Activated CD4-positive, alpha-beta T cell treated with anti-CD3 and anti-CD28 coated beads, Interleukin-2, amount 10 ng/mL, durations not matched to agents 7 days and 5 days (primary cell): ENCODE measurements at places on chromosomes 3 and 15.

GRCh38 chr3:98068824-98069223, 18.1 kb upstream of the OR5AC2 start:
- no peak for DNase-seq

GRCh38 chr3:57385498-57385897, 93.0 kb upstream of the ASB14 start:
- no peak for DNase-seq

DNA sequence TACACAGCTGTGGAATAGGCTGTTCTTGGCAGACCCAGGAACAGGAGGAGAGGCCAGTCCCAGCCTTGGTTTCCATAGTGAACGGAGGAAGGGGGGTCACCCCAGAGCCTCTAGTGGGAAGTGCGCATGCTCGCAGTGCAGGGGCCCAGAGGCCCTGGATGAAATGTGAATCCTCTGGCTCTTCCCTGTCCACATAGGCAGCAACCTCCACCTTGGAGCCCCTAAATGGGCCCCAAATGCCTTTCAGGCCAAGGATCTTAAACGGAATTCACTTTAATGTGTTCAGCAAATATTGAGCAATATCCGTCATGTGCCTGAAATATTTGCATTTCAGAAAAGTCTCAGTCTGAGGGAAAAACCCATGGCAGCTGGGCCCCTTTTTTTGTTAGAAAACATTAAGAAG, 3.3 kb upstream of the NDN start:
- DNase-seq: no peak

GRCh38 chr15:63933522-63933921, 99.8 kb upstream of the HERC1 start:
- DNase-seq: no peak

- DNase-seq: no peak
Observed at GRCh38 chr3:127792541-127793292, 29.6 kb downstream of the MGLL start.

DNA sequence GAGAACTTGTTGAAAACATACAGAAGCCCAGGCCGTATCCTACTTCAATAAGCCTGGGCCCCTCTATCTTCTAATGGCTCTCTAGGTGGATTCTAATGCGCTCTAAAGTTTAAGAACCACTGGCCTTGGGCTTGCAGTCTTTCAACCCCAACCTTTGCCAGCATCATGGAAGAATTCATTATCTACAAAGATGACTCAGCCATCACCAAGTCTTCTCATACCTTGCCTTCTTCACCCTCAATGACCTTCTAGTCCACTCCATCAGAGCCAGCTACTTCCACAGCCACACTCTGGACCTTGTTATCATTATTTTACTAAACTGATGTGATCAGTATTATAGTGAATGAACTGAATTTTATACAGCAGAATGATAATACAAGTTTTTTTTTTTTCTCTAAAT, 16.9 kb upstream of the TIPARP start:
- DNase-seq: no peak

- DNase-seq: no peak
Observed at GRCh38 chr3:125186261-125186787, 26.2 kb downstream of the SLC12A8 start.

DNA sequence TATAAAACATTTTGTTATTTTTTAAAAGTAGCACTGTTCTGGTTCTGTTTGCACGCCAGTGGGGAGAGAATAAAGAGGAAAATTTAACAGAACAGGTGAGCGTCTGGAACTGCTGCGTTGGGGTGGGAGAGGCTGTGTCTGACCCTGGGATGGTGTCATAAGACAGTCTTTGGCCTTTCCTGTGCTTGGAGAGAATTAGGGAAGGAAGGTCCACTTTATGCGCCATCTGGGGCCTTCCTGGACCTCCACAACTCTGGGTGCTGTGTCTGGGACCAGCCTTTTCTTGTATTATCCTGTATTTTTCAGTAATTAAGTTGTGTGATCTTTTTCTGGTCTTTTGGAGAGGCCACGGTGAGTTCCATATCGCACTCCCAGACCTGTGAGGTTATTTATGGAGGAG, 3.3 kb downstream of the FAM43A start:
- no peak for DNase-seq

- DNase-seq: no peak
Observed at GRCh38 chr3:48599509-48600285, 4.6 kb upstream of the COL7A1 start.

DNA sequence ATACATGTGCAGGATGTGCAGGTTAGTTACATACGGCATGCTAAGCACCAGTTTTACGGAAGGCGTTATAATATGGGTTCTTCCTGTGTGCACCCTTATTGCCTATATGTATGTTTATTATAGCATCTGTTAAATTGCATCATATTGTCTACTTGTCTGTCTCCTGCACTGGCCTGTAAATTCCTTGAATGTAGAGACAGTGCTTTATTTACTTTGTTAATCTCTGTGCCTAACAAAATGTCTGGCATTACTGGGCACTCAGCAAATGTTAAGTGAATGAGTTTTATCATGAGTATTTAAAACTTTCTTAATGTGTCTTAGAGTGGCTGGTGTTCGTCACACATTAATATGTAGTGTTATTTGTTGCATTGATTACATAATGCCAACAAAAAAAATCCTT, 23.8 kb downstream of the MGA start:
- no peak for DNase-seq

- no peak for DNase-seq
Observed at GRCh38 chr3:44159696-44160300, 81.9 kb upstream of the TOPAZ1 start.

DNA sequence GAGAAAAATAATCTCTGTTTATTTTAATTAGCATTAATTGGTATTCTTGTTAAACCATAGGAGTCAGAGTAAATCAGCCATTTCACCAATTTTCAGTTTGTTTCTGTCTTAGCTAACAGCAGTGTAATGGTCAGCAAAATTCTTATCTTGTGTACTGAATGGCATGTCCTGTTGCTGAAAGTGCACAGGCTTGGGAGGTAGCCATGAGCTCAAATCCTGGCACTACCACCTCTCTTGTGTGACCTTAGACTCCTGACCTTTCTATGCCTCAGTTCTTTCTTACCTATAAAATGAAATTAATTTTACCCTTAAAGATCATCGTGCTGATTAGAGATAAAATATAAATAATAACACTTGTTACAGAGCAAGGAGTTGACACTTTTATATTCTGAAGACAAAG, 35.8 kb downstream of the MLH1 start:
- no peak for DNase-seq

- no peak for DNase-seq
Observed at GRCh38 chr3:151305060-151305774, 11.4 kb downstream of the GPR87 start.

GRCh38 chr15:91099995-91100813, at the start of gene SV2B:
TSS of gene SV2B (plus strand) at chr15:91100257. CDS start at chr15:91226264, 126,007 bp downstream.
- peak; percentile 55 for DNase-seq

DNA sequence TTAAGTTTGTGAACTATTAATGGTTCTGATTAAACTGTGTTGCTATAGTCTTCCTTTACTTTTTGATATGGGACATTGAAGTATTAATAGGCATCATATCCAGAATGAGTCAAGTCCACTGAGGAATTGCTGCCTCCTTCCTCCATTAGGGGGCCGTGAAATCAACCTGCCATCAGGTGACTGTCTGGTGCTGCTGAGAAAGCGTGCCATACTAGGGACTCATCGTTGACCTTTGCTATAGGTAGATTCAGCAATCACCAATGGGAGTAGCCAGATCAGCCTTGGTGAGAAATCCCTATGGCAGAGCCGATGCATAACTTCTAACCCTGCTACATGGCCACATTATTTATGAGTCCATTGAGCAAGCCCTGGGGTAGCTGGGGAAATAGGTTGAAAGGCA, 30.1 kb upstream of the SLC28A2 start:
- DNase-seq: no peak

GRCh38 chr3:169657351-169658124, 6.0 kb downstream of the MECOM start:
- no peak for DNase-seq

DNA sequence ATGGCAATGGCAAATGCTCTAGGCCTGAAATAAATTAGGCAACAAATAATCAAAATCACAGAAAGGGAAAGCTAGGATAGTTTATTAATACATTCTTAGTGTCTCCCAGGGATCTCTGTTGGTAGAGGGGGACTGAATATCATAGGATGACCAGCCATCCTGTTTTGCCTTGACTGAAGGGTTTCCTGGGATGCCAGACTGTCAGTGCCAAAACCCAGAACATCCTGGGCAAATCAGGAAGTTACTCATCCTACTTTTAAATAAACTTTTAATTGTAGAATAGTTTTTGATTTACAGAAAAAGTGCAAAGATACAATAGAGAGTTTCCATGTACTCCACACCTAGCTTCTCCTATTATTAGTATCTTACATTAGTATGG, 21.8 kb upstream of the SIAH2 start:
- no peak for DNase-seq

DNA sequence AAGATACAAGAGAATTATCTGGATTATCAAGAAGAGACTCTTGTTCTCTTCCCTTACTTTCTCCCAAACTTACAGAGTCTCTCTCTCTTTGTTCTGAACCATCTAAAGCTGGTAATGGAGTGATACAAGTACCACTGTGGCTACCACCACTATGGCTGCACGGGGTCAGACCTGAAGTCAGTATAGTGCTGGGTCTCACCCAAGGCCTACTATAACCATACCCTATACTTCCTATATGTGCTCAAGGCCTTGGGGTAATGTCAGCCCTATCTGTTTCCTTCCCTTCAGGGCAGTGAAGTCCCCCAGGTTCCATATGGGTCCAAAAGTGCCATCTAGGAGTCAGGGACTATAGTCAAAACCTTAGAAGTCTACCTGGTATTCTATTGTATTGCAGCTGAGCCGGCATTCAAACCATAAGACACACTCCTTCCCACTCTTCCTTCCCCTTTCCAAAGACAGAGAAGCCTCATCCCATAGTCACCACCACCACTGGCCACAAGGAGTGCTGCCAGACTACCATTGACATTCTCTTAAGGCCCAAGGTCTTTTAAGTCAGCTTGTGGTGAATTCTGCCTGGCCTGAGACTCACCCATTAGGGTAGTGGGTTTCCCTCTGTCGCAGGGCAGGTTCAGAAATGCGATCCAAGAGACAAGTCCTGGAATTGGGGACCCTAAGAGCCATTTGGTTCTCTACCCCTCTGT, 615.0 kb upstream of the NECTIN3 start:
- DNase-seq: no peak

DNA sequence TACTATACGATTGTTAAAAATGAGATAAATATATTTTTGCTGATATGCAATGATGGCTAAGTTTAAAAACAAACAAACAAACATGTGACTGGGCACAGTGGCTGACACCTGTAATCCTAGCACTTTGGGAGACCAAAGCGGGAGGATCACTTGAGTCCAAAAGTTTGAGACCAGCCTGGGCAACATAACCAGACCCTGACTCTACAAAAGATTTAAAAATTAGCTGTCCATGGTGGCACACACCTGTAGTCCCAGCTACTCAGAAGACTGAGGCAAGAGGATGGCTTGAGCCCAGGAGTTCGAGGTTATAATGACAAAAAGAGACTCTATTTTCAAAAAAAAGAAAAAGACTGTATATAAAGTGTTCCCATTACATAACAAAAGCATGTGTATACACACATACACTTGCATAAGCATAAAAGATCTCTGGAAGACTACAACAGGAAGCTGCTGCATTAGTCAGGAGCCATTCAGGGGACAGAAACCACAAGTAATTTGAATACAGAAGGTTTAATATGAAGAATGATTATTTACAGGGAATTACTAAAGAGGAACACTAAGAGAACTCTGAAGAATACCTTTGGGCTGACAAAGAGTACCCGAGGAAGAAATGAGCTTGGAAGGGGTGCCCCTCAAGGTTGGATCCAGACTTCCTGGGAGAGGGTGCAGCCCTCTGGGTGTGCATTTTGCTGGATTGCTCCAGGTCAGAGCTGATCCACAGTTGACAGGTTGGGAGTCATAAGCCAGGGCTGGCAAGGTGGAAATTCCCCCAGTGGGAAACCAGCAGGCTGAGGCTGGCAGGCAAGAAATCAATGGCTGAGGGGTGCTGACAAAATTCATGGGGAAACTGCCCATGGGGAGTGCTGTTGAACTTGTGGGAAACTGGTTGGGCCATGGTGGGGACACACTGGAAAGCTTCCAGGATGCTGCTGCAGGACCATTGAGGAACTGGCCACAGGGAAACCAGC, 9.3 kb upstream of the TM4SF18 start:
- no peak for DNase-seq

GRCh38 chr3:69194431-69195165, 72.2 kb upstream of the LMOD3 start:
- no peak for DNase-seq

GRCh38 chr15:100757661-100758060, 122.0 kb upstream of the ALDH1A3 start:
- no peak for DNase-seq

DNA sequence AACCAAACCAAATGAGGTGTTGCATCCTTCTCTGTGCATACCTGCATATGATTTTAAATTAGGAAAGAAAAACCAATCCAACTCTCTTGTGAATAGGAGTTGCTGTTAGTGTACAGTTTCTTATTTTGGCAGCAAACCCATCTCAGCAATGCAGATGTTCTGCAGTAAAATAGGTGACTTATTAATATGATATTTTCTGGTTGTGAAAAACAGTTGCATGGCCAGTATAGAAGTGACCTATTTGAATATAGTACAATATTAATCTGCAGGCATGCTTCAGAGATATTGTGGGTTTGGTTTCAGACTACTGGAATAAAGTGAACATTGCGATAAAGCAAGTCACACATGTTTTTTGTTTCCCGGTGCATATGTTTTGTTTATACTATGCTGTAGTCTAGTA, 42.2 kb downstream of the AKAP13 start:
- no peak for DNase-seq

- peak; percentile 46 for DNase-seq
Observed at GRCh38 chr3:45034612-45035252, 8.6 kb downstream of the CLEC3B start.

DNA sequence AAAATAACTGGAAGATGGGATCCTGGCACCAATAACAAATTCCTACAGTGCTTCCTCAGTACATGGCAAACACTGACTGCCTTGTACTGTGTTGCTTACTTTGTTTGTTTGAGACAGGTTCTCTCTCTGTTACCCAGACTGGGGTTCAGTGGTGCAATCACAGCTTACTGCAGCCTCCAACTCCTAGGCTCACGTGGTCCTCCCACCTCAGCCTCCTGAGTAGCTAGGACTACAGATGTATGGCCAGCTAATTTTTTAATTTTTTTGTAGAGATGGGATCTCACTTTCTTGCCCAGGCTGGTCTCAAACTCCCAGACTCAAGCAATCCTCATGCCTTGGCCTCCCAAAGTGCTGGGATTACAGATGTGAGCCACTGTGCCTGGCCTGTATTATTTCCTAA, 3.7 kb upstream of the ALPK3 start:
- no peak for DNase-seq

- no peak for DNase-seq
Observed at GRCh38 chr3:176415661-176416295, 781.5 kb downstream of the TBL1XR1 start.
